NCI-H446 (cell line): ENCODE measurements at places on chromosomes 16 and 17.

DNA sequence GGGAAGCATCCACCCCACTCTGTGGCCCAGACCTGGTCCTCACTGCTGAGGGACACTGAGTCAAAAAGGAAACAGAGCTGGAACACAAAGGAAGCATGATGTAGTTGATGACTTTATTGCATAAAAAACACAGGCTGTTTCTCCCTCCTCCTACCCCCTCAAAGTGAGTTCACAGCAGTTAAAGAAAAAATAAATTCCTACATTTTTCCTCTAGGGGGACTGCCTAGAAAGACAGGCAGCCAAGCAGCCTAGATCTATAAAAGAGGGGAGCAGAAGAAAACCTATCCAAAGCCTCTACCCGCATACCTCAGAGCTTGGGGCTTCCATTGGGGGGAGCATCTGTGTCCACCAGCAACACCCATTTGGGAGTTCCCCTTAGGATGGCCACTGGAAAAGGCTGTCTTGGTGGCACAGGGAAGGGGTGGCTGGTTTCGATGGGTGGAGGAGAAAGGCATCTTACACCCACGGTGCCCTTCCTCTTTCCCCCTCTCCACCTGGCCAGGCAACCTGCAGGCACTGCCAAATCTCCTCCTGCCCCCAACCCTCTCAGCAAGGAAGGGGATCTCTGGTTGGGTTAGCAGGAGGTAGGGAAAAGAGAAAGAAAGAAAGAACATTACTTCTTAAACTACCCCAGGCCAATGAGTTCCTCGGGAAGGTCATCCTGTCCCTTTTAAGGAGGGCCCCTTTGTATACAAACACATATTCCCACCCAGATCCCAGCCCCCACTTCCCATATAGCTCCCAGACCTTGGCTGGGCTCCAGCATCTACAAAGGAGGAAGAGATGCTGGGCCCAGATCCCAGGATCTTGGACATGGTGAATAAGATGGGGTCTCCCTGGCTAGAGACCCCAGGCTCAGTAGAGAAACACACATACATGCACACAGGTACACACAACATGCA lies 4.0 kb upstream of the SCRN2 start:
- no peak for DNase-seq

DNA sequence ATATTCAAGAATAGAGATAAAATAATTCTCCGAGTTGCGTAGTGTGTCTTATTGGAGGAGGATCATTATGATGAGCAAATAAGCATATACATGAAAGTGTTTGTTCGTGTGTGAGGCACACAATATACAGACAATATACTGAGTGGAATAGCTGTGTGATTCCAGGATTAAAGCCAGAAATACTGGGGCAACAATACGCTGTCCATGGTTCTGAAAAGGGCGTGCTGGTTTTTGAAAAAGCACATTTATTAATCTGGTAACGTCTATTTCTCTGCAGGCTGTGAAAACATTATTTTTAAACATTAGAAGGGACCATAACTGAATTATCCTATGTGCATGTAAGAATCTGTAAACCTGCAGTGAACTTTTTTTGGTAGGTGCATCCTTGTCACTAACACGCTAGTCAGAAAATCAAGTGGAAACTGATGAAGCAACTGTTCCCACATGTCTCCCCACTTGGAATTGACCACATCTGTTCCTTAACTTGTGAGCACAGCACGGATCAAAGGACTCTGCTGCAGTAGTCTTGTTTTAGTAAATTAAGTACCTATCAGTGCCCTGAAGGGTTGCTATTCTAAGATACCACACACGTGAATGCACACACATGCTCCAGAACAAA lies 346.0 kb downstream of the GRIN2A start:
- no peak for DNase-seq

GRCh38 chr17:82230609-82231311 lies 1.9 kb downstream of the SLC16A3 start:
- no peak for DNase-seq

GRCh38 chr17:14468858-14469257 lies 168.0 kb downstream of the HS3ST3B1 start:
- no peak for DNase-seq
